ENCODE measurements at places on chromosomes 7 and 10.

GRCh38 chr10:5284311-5285057, 80.3 kb upstream of the UCN3 start:
- DNase-seq = no peak

GRCh38 chr10:35160743-35161142, 34.1 kb downstream of the CREM start:
- DNase-seq = no peak

- no peak for DNase-seq
These were observed 7.9 kb downstream of the GTF2I start for GRCh38 chr7:74665296-74665938.

GRCh38 chr10:95688648-95689047, 5.1 kb downstream of the TCTN3 start:
- DNase-seq = no peak

GRCh38 chr7:13998866-13999265, 9.4 kb upstream of the ETV1 start:
- no peak for DNase-seq
